Caudate nucleus (tissue), 63 donors: ENCODE measurements at places on chromosomes 2 and 18.

DNA sequence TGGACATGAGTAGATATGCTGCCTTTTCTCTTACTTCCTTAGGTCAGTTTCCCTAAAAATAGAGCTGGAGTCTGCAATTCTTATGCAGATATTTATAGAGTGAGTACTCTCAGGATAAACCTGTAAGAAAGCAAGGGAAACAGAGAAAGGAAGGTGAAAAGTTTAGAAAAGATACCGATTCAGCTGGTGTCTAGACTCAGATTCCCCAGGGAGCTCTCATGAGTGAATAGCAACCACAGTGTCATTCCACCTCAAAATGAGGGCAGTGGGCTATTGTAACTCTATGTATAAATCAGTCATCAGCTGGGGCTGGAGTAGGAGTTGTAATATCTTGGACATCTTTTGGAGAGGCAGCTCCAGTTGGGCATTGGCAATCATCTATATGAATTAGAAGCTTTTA is 1485.1 kb upstream of the TMEFF2 start:
- DNase-seq: no peak

GRCh38 chr18:30465096-30465495 is 577.4 kb downstream of the DSC3 start:
- no peak for DNase-seq

- DNase-seq: peak; percentile 7
These were observed 102.4 kb downstream of the GALNT3 start for GRCh38 chr2:165691615-165692014.

GRCh38 chr18:57241869-57242268 is 95.0 kb downstream of the BOD1L2 start:
- DNase-seq: no peak

GRCh38 chr2:60560734-60561644 is 7.5 kb upstream of the BCL11A start:
- no peak for DNase-seq

DNA sequence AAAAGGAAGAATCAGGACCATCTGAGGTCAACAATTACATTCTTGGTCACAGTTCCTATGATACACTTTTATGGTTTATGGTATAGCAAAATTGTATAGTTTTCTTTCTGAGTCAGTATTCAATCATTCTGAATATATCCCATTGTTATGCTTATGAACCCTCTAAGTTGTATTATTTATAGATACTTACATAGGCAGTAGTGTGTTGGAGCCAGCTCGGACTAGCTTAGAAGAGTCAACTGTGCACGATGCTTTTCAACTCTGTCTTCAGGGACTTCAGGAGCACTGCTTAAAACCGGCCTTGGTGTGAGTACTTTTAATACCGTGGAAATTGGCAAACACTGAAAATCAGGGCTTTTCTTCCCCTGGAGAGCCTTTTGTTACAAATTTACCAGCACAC is 215.7 kb downstream of the IKZF2 start:
- DNase-seq: no peak

GRCh38 chr2:33467413-33467812 is 9.0 kb upstream of the RASGRP3 start:
- no peak for DNase-seq

GRCh38 chr2:10373931-10374330 is 71.2 kb downstream of the HPCAL1 start:
- DNase-seq: no peak

DNA sequence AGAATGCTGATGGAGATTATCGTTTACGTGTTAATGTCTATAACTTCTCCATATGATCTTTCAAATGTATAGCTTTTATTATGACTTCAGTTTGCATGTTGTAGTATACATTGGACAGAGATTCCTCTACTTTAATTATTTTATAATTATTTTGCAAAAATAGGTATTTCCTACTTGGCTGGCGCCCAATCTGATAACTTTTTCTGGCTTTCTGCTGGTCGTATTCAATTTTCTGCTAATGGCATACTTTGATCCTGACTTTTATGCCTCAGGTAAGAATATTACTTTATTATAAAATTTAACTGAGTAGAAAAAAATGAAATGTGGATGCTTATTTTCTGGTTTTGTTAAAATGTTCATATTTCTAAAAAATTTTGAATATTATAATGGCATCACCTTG is 18.1 kb upstream of the ADGRF3 start:
- DNase-seq: no peak

- DNase-seq: no peak
These were observed 21.9 kb downstream of the ITM2C start for GRCh38 chr2:230886671-230887071.

DNA sequence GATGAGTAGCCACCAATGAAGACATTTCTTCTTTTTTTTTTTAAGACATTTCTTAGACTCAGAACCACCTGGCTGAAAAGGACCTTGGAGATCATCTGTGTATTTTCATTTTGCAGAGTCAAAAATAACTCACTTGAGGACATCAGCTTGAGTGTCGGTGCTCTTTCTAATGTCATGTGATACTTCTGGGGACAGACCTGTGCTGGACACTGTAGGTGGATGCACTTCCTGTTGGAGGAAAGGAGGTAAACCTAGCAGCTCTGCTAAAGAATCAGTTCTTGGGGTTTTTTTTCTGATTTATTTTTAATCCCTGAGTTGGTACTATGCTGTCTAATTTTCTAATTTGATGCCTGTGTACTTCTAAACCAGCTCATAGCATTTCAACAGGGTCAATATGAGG is 283.9 kb upstream of the CRIM1 start:
- DNase-seq: no peak

- no peak for DNase-seq
These were observed 33.6 kb upstream of the ACAA2 start for GRCh38 chr18:49846718-49847470.

DNA sequence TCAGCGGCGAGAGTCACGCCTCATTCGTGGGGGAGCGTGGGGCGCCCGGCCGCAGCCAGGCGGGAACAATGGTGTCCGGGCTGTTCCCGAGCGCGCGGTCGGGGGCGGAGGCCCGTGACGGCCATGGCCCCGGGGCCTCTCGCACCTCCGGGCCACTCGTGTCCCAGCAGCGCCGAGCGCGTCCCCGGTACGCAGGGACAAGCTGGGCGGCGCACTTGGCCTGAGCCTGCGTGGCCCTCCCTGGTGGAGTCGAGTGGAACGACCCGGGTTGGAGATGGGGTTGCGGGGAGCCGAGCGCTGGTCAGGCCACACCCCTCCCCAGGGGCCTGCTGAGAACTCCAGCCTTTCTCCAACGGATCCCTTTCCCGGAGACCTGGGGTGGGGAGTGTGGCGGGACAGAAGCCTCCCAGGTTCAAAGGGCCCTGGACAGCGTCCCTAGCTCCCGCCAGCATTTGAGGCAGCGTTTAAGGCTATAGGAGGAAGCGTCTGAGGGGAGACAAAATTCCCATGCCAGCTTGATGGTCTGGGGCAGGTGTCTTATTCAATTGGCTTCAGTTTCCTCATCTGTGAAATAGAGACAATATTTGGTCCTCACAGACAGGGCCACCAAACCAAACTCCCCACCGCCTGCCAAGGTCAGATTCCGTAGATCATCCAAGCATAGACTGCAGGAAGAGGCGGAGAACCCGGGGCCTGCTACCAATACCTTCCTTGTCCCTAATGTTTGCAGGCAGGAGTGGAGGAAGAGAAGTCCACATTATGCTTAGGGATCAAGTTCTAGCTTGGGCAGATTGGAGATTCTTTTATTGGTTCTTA is 553 bp downstream of the CNDP2 start:
- DNase-seq: no peak

- no peak for DNase-seq
These were observed 31.8 kb downstream of the GRB14 start for GRCh38 chr2:164589522-164589921.

- DNase-seq: no peak
These were observed 44.8 kb downstream of the FTCDNL1 start for GRCh38 chr2:199806179-199806578.

DNA sequence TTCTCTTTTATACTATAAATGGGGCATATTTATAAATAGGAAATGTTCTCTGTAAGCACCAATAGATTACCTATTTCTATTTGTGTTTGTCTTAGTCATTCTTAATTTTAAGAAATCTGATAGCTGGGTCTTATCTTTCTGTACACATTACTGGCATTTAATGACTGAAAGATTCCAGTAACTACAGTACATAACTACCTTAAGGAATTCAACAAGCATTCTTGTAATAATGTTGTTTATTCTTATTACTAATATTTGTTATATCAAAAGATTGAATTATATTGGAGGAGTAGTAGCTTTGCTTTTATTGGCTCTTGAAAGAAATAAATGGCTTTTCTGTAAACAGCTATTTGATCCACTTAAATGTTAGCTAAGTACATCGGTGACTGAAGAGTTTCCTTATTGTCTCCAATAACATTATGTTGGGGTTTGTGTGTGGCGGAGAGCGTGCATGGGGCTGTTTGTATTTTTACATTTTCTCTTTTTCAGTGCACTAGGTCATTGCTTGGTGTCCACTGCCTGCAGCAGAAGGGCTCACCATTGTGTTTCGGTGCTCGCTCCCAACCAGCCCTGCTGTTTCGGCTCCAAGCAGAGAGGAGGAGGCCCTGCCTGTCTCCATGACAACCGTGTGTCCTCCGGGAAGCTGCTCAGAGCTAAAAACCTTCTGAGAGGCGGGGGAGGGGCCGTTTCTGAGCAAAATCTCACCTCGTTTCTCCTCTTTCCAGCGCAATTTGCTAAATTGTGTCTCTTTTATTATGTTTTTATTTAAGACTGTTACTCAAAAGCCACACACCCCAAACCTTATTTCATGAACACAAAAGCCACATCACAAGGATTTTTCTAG is 112.5 kb upstream of the SLC38A11 start:
- peak; percentile 35 for DNase-seq

DNA sequence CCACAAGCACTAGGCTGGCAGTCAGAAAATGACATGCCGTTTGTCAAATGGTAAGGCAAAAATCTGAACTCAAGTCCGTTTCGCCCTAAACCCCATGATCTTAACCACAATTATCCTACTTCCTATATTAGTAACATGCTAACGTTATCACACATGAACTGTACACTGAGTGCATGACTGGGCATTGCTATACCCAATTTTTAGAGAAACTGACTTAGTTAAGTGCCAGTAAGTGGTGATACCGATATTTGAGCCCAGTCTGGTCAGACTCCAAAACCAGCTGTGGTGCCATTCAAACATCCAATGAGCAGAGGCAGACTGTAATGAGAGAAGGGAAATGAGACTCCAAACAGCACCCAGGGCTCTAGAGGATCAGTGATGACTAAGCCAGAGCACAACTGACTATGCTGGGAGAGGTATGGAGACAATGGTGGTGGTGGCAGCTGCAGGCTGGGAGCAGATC is 311.7 kb upstream of the PKDCC start:
- no peak for DNase-seq

DNA sequence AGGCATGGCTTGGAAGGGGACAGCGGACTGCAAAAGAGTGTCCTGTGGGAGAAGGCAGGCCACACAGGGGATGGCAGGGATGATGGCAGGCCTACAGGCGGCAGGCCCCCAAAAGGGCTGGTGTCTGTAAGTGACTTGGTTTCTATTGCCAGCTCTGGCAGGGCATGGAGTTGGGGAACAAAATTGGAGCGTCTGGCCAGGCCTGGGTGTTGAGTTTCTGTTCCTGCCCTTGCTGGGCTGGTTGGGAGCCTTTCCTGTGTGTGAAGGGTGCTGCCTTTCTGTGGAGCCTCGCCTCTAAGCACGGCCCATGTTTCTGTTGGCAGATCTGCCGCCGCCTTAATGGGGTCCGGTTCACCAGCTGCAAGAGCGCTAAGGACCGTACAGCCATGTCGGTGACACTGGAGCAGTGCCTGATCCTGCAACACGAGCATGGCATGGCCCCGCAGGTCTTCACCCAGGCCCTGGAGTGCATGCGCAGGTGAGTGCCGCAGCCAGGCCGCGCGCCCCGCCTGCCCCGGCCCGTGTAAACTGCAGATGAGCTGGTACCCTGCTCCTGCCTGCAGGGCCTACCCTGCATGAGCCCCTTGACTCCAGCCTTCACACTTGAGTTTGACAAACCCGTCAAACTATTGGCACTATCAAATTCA is 31.5 kb downstream of the COA5 start:
- no peak for DNase-seq

GRCh38 chr2:8080063-8080462 is 601.8 kb upstream of the ID2 start:
- no peak for DNase-seq

GRCh38 chr2:33134086-33134771 is 187.5 kb downstream of the LTBP1 start:
- peak; percentile 61 for DNase-seq

DNA sequence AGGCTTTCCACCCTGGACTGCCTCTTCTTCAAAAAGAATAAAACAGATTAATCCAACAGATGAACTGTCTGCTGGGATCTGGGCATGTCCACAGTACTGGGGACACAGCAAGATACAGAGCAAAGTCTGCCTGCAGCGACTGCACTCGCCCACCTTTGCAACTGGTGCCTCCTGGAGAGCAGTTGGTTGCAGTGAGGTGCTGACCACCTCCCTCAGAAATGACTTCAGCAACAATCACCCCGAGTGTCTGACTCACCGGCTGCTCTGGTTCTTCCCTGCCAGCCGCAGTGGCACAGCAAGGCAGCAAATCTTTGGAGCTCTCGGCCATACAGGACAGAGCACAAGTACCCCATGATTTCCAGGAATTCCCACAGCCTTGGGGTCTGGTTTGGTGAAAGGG is 179.7 kb downstream of the ANAPC1 start:
- DNase-seq: no peak

GRCh38 chr18:9707381-9708056 is 582 bp upstream of the RAB31 start:
- no peak for DNase-seq

DNA sequence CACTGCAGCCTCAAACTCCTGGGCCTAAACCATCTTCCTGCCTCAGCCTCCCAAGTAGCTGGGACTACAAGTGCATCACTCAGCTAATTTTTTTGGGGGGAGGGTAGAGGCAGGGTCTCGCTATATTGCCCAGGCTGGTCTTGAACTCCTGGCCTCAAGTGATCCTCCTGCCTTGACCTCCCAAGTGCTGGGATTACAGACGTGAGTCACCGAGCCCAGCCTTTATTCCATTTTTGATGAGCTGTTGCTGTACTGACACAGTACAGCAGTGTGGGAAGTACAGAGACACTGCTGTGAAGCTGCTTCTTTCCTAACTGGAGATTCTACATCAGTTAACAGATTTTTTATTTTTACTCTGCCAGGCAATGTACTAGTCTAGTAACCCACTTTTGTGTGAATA is 18.8 kb downstream of the PTRHD1 start:
- no peak for DNase-seq

DNA sequence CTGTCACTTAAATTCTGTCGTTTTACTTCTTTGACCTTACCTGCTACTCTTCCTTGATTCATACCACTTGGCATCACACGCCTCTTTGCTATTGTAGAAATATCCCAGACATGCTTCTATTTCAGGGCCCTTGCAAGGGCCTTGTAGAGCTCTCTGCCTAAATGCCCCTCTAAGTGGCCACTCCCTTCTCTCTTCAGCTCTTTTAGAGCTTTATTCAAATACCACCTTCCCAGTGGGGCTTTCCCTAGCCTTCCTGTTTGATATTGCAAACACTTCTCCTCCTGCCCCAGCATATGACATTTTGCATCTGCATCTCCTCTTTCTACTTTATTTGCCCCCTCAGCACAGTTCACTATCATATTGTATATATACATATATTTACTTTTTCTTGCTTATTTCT is 54.0 kb downstream of the PELI1 start:
- DNase-seq: no peak
